Mammary epithelial cell (primary cell): ENCODE measurements at places on chromosomes 3 and 15. TPM values are rescaled to one million over a fixed set of nuclear protein-coding genes. Genes with fewer than 3 reads are reported as not detected.

GRCh38 chr3:40287248-40287647, 22.3 kb upstream of the EIF1B start:
- DNase-seq = no peak

- no peak for DNase-seq
These were observed 121.9 kb downstream of the ABI3BP start for GRCh38 chr3:100871306-100871705.

SMAD6 gene
- polyA plus RNA-seq = 0.11 TPM

- no peak for DNase-seq
These were observed 253.4 kb upstream of the LRRC3B start for GRCh38 chr3:26369133-26369532.

- DNase-seq = peak; percentile 36
These were observed 159.9 kb downstream of the APBA2 start for GRCh38 chr15:29045717-29046116.

TTLL13 gene
- 0.02 TPM for polyA plus RNA-seq

PLD1 gene
- polyA plus RNA-seq = 7.5 TPM

ROPN1B gene
- 0.49 TPM for polyA plus RNA-seq

GABRA5 gene
- not detected for polyA plus RNA-seq

HYAL1 gene
- polyA plus RNA-seq = 2.5 TPM

GRCh38 chr15:88987934-88988671, 74.9 kb upstream of the MFGE8 start:
- DNase-seq = no peak

- peak; percentile 8 for DNase-seq
These were observed 101.6 kb upstream of the ANKRD28 start for GRCh38 chr3:15899388-15899787.

DNA sequence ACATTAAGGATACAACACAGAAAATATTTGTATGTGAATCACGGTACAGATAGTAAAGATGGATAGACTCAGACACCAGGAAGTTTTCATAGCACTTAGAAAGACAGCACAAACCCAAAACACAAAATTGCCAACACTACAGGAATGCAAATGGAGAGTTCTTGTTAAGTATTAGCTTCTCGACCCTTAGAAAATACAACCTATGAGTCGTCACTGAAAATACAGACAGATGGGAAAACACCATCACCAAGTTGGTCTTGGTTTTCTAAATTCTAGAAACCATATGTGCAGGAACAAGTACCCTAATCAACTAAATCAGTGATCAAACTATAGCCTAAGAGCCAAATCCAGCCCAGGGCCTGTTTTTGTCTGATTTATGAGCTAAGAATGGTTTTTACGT, 50.7 kb downstream of the PEAK1 start:
- no peak for DNase-seq

- no peak for DNase-seq
These were observed 57.7 kb downstream of the DNAJB8 start for GRCh38 chr3:128408693-128409623.

GRCh38 chr3:147940405-147941193, 531.4 kb downstream of the ZIC1 start:
- DNase-seq = no peak

DNA sequence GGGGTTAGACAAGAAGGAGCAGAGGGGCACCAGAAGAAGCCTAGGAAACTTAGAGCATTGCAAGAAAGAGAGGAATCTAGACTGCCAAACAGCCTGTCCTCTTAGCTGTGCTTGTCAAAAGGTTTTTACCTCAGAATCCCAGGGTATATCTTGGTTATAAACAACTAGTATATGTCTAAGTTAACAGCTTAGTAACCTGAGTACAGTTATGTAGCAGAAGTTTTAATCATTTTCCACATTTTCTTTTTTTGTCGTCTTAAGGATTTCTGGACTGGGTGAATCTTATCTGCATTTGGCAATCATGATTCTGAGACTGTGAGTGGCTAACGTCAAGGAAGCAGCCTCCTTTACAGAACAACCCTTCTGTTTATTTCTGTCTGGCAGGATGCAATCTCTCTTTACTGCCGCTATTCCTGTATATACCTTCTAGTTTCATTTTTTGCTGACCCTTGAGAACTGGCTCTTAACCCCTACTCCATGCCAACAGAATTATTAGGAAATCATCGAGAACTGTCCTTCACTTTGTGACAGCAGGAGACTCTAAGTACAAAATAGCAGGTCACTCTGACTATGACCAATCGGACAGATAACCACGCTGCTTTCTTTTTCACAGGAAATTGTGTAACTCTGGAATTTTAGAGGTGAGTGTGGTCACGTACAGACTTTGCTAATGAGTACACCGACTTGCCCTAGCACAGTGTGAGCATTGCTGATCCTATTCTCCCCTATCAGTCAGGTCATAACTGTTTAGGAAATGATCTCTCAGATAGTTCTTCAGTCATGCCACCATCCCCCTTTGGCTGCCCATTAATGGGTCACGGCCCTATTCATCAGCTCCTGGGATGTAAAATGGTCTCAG, 3.3 kb upstream of the CP start:
- DNase-seq = peak; percentile 96
